Bladder microvascular endothelial cell (primary cell): ENCODE measurements at places on chromosomes 3 and 15. TPM values are rescaled to one million over a fixed set of nuclear protein-coding genes. Genes with fewer than 3 reads are reported as not detected.

OR5K2 gene
- total RNA-seq, result not detected in 2 replicates

TGM5 gene
- total RNA-seq, result not detected in 2 replicates

SKOR1 gene
- total RNA-seq, result under 0.01 TPM in 1 of 2 replicates, not detected in the other

ZCWPW2 gene
- 0.13 TPM in 1 of 2 replicates, not detected in the other for total RNA-seq

COLQ gene
- total RNA-seq, result 0.16 and 1.7 TPM in 2 replicates

C15orf62 gene
- total RNA-seq, result 1.1 and 1.6 TPM in 2 replicates
